ENCODE measurements at places on chromosomes 12 and 14.

GRCh38 chr12:19462406-19462805 lies 23.1 kb downstream of the AEBP2 start:
- no peak for DNase-seq

DNA sequence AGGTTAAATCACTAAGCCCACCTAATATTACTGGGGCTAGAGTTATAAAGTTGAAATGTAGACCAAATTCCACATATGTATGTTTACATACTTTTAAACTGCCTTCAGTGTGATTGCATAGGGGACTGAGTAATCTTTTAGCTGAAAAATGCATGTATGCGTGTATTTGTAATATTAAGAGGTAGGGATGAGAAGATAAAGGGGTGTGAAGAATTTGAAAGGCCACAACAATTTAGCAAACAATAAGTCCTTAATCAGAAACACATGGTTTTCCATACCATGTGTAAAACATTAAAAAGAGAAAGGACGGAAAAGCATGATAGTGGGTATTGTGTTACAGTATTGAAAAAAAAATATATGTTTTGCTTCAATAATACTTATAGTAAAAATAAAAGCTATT lies 919.9 kb upstream of the FLRT2 start:
- DNase-seq, result no peak

DNA sequence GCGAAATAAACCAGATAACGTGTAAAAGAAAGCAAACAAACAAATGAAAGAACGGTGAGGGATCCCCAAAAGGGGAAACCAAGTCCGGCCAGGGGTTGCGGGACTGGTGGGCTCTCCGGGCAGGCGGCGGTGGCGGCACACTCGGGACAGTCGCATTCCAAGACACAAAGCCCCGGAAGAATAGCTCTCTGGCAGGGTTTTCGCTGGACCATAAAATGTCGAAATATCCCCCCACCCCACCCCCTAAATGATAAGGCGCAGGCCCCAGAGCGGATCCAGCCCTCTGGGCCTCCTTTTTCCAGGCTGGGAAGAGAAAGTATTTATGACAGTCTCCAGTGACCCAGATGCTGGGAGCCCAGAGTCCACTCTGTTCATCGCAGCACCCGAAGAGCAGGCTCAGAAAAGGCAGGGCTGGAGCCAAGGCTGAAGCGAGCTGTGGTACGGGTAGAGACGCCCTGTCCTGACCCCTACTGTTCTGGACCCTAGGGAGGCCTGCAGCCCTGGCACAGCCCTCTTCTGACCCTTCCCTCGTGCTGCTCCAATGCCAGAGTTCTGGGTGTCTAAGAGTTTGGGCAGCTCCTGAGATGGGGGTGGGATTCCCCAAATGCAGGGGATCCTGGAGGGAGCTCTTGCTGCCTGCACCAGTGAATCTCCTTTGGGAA lies 2.1 kb upstream of the HOXC8 start:
- no peak for DNase-seq

DNA sequence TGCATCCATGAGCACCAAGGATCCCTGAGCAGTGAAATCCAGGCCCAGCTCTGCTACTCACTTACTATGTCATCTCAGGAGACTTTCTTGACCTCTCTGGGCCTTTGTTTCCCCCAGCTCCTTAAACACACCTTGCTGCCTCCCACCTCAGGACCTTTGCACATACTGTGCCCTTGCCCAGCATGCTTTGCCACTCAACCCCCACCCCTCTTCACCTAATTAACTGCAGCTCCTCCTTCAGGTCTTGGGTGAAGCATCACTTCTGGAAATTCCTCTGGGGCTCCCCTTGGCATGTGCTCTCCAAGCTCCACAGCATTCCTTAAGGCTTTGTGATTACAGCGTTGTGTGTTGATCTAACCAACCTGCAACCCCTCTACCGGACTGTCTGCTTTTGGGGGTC lies 15.9 kb downstream of the WSCD2 start:
- no peak for DNase-seq

DNA sequence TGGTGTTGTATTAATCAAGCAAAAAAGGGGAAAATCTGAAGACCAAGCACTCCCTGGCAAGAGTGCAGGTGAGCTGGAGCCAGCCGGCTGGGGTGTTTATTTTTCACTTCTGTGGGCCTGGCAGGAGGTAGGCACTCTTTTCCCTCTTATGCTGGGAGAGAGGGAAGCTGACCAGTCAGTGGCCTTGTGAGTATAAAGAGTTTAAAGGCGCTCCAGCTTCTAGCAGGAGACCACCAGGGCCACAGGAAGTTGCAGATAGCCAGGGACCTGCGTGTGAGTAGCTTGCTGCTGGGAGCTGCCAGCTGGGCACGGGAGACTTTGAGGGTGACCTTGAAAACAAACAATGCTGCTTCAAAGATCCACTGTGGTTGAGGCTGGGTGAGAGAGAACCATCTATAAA lies 217.4 kb upstream of the PWP1 start:
- DNase-seq, result no peak

DNA sequence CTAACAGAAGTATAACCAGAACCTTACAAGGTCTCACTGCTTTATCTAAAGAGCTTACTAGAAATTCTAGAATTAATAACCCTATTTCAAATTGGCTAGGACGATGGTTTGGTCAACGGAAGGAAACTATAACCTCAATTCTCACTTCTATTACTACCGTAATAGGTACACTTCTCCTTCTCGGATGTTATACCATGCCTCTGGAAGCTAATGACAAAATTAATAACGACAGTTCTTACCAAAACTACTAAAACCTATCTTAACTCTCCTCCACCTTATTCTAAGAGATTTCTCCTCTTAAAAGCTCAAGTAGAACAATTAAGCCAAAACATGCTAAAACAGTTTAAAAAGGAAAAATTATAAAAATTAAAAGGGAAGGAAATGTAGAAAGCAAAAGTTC lies 23.7 kb upstream of the UBC start:
- DNase-seq, result no peak

- no peak for DNase-seq
These were observed 79.5 kb downstream of the OTOGL start for GRCh38 chr12:80178846-80179245.

- DNase-seq, result no peak
These were observed 239.2 kb upstream of the RMST start for GRCh38 chr12:97223419-97223818.

GRCh38 chr12:121297435-121297991 lies 1.0 kb upstream of the CAMKK2 start:
- peak; percentile 75 for DNase-seq

- DNase-seq, result no peak
These were observed 20.2 kb upstream of the CLEC4D start for GRCh38 chr12:8493084-8493483.

DNA sequence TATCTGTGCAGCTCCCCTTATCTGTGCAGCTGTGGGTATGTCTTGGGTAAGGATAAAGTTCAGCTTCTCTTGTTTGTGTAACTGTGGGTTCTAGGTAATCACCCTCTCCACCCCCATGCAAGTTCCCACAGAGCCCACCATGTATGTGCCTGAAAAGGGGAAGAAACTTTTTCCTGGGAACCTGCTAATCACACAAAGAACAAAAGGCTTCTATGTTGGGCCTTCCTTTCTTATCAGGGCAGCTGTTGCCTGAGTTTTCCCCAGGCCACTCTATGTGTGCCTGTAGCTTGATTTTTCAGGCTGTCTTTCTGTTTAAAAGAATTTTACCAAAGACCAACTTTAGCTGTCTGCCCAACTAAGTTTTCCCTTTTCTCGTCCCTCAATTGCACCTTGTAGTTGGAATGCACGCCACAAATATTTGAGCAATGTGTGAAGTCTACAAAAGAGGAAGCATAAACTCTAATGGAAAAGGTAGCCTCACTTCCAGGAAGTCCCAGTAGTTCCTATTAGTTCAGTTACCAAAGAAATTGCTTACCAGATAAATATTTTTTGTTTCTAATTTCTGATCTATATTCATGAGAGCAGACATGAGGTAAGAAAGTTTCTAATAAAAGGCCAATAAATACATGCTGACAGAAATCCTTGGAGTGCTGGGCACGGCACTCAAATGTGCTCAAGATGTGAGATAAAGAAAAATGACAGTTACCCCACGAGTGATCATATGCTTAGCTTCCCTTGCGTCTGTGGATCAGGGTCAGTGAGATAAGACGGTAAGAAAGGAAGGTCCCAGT lies 2.7 kb upstream of the GALC start:
- peak; percentile 74 for DNase-seq

DNA sequence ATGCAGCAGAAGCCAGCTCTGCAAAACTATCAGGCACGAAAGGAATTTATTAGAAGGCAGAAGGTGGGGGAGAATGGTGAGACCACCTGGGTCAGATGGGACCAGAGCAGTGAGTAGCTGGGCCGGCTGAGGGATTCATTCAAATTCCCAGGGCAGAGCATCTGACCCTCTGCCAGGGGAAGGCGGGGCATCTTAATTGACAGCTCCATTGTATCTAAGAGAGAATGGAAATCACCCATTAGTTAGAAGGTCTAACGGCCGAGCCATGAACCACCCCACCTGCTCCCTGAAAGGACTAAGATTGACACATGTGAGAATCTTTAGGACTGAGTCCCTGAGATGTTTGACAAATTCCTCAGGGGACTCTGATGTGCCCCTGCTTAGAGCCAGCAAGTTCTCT lies 83.7 kb downstream of the PHETA1 start:
- no peak for DNase-seq
